ENCODE measurements at places on chromosomes 16 and 17. TPM values are rescaled to one million over a fixed set of nuclear protein-coding genes. Genes with fewer than 3 reads are reported as not detected.

The ICAM2 gene
- 39.0 TPM for total RNA-seq

The CA7 gene
- total RNA-seq: not detected

The CPHXL2 gene
- total RNA-seq: not detected

The TNFRSF13B gene
- not detected for total RNA-seq

The TVP23A gene
- total RNA-seq: not detected

The GNGT2 gene
- total RNA-seq: 39.8 TPM

The SSTR5 gene
- total RNA-seq: not detected

The DCUN1D3 gene
- 18.1 TPM for total RNA-seq

The EVI2A gene
- 37.3 TPM for total RNA-seq

The CCDC43 gene
- total RNA-seq: 26.0 TPM

The RND2 gene
- not detected for total RNA-seq

The HS3ST2 gene
- total RNA-seq: not detected

The TP53TG3 gene
- not detected for total RNA-seq

The USP6 gene
- total RNA-seq: 0.07 TPM

The CACNG1 gene
- not detected for total RNA-seq

The C17orf100 gene
- 1.4 TPM for total RNA-seq

The HIGD1B gene
- not detected for total RNA-seq

The CASKIN2 gene
- total RNA-seq: 2.3 TPM

The NR1D1 gene
- 4.8 TPM for total RNA-seq

The CTRB1 gene
- not detected for total RNA-seq
